ENCODE measurements at places on chromosomes 2 and 18. TPM values are rescaled to one million over a fixed set of nuclear protein-coding genes. Genes with fewer than 3 reads are reported as not detected.

DNA sequence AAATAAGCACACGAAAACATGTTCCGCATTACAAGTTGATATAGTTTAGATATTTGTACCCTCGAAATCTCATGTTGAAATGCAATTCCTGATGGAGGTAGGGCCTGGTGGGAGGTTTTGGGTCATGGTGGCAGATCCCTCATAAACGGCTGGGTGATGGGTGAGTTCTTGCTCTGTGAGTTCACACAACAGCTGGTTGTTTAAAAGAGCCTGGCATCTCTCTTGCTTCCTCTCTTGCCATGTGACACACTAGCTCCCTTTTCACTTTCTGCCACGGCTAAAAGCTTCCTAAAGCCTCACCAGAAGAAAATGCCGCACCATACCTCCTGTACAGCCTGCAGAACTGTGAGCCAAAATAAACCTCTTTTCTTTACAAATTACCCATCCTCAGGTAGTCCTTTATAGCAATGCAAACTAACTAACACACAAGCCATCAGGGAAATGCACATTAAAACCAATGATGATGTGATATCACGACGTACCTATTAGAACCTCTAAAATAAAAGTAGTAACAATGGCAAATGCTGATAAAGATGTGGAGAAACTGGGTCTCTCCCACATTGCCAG is 188.5 kb downstream of the ANAPC1 start:
- no peak for DNase-seq

- DNase-seq: no peak
Measured at GRCh38 chr2:20035955-20036666, 15.3 kb downstream of the LAPTM4A start.

GRCh38 chr2:102235491-102235890 is 48.7 kb downstream of the IL1RL2 start:
- DNase-seq: no peak

The CTNNA2 gene
- 76.2 TPM for total RNA-seq

DNA sequence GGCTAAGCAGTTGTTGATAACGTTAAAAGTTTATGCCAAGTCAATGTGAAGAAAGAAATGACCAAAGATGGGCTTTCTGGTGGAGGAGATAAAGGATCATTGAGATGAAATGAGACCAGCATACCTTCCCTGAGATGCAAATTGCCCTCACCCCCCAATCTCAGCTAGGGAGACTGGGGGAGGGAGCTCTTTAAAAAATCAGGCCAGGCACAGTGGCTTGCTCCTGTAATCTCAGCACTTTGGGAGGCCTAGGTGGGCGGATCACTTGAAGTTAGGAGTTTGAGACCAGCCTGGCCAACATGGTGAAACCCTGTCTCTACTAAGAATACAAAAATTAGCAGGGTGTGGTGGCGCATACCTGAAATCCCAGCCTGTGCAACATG is 30.9 kb upstream of the KCMF1 start:
- DNase-seq: no peak

All from glutamatergic neuron (in vitro differentiated cells).